ENCODE measurements at places on chromosomes 12 and 14.

DNA sequence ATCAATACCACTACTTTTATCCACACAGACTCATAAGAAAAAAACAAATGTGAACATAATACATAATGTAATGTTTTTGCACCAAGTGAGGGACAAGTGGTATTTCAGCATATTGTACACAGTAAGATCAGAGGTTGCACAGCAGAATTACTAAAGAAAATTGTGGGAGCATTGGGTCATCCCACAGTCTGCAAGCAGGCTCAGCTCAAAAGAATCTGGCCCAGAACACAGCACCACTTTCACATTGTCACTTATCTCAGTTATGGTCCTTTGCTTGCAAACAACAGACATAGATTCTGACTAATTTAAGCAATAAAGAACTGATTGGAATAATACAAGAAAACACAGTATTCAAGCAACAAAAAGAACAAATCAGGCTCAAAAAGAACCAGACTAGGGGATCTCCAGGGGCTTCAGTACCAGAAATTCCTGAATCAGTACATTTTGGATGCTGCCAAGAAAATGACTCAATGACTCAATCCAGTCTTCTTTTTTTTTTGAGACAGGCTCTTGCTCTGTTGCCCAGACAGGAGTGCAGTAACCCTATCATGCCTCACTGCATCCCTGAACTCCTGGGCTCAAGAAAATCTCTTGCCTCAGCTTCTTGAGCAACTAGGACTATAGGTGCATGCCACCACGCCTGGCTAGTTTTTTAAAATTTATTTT lies 42.9 kb upstream of the EEA1 start:
- DNase-seq = no peak

GRCh38 chr14:92494512-92494911 lies 19.1 kb upstream of the RIN3 start:
- DNase-seq = no peak

GRCh38 chr12:49947593-49948226 lies 2.8 kb upstream of the AQP2 start:
- DNase-seq = no peak

GRCh38 chr14:20652996-20653975 lies 11.8 kb upstream of the OR6S1 start:
- no peak for DNase-seq

DNA sequence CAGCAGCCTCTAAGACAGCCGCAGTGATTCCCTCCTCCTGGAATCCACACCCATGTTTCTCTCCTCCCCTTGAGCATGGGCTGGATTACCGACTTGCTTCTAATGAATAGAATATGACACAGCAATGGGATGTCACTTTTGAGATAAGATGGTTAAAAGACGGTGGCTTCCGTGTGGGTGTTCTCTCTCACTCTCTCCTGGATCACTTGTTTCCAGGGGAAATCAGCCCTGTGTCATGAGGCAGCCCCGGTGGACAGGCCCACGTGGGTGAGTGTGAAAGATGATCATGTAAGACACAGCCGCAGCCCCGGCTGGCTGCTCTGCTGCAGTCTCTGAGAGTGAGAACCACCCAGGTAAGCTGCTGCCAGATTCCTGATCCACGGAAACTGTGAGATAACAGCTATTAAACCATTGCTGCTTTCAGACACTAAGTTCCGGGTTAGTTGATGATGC lies 10.7 kb downstream of the MOAP1 start:
- DNase-seq = no peak

GRCh38 chr12:95504140-95504539 lies 30.2 kb downstream of the METAP2 start:
- no peak for DNase-seq

GRCh38 chr12:68495336-68496070 lies 115.2 kb upstream of the RAP1B start:
- no peak for DNase-seq

GRCh38 chr12:16384732-16385131 lies 37.3 kb downstream of the MGST1 start:
- DNase-seq = no peak

DNA sequence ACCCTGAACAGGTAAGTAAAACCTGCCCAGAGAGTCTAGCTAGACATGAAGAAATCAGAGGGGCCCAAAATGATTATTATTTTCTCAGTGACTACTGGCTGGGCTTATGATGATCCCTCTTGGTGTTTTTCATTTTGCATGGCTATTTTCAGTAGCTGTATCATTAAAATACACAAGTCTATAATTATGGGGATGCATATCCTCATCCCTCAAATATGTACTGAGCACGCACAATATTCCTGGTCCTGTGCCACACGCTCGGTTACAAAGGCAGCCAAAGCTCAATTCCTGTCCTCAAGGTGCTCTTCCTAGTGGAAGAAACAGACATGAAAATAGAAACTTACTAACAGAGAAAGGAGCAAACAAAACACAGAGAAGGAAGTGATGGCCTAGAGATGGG lies 180.0 kb downstream of the DAD1 start:
- DNase-seq = no peak

DNA sequence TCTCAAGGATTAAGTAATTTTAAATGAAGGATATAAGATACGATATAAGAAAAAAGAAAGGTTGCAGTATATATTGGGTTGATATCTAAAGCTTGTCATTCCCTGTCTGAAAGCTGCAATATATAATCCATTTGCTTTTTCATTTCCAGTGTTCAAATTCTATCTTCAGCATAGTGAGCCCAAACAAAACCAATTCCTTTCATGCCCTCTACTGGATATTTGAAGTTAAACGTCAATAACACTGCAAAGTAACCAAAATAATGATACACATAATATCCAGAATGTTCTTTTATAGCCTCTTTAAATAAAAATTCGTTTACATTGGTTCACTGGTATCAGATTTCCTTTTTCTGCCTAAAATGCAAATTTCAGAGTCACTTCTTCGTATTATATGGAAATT lies 64.5 kb upstream of the DAAM1 start:
- no peak for DNase-seq

DNA sequence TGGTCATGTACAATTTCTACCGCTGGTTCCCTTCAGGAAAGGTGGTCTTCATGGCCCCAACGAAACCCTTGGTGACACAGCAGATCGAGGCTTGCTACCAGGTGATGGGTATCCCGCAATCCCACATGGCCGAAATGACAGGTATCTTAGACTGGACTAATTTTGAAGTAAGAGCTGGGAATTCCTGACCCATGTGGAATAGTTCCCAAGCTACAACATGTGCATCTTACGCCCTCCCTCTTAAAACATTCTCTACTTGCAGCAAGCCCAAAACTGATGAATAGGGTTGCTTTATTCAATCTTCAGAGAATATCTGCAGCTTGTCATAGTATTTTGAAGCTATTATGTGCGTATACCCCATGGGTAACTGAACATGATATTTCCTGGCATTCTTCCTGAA lies 669 bp downstream of the FANCM start:
- no peak for DNase-seq

DNA sequence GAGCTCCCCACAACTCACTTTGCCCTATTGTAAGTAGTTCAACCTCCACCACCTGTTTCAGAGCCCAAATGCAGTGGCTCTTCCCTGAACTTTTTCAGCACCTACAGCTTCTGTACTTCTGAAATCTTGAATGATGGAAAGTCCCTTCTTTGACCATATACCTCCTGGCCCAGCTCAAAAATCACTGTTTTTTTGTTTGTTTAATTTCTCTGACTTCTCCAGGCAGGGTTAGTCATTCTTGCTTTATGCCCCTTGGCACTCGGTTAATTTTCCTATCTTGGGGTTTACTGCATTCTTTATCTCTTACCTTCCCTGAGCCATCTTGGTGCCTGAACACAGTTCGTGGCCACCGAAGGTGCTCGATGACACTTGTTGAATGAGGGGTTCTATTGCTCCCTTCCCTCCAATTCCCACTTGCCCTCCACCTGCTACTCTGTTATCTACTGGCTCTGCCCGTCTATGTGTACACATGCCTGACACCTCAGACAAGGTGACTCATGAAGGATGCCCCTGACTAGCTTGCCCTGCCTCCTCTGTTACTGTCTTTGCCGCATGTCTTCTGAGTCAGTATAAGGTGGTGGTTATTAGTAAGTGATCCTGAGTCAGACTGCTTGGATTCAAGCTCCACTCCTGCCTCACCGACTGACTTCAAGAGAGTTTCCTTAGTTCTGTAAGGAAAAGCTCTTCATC lies 4.4 kb downstream of the AMHR2 start:
- peak; percentile 32 for DNase-seq

- DNase-seq = no peak
Observed at GRCh38 chr12:47394070-47394469, 311.8 kb downstream of the RPAP3 start.

DNA sequence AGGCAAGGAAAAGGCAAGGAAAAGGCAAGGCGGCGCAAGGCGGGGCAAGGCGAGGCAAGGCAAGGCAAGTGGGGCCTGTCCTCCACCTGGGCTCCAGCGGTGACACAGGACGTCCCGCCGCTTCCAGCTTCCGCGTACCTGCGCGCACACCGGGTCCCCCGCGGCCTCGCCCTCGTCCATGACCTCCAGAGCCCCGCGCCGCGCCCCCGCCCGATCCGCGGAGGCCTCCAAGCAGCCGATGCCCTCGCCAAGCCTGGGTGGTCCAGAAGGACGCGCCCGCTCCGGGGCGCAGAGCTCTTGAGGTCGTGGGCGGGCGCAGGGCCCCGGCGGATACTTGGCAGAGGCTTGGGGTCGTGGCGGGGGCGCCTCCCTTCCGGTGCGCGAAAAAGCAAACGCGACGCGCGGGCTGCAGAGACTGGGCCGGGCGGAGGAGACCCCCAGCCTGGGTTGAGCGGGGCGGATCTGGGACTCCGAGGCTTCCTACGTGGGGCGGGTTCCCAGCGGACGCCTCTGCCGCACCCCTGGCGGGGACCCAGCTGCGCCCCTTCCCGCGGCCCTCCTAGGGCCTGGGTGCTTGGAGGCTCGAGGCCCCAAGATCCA lies 60.8 kb upstream of the EIF5 start:
- DNase-seq = no peak

DNA sequence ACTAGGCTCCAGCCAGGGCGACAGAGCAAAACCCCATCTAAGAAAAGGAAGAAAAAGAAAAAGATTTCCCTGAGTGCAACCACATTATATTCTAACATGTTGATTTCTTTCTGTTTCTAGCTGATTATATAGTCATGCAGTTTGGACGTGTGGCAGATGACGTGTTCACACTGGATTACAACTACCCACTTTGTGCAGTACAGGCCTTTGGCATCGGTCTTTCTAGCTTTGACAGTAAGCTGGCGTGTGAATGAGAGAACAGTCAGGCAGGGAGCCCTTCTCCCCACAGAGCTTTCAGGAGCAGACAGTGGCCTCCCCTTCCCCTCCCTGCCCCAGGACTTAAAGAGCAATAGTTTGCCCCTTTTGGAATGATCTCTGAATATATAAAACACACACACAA lies 20.0 kb upstream of the TEAD4 start:
- DNase-seq = no peak

DNA sequence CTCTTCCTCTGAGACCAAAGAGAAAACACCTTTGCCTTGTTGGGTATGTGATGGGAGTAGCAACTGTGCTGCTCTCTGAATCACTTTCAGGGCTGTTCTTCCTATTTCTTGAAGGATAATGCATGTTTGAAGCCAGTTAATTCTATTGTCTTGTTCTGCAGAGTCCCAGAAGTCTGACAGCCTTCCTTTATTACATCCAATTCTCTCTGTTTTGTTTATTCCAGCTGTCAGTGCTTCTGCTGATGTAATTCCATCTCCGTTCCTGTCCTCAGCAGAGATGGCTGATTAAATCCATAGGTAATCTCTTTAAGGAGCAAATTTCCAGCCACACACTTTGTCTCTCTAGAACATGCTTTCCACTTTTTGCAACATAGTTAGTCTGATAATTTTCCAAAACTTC lies 59.7 kb downstream of the MGAT4C start:
- no peak for DNase-seq

- DNase-seq = no peak
Observed at GRCh38 chr12:57044889-57045288, 5.0 kb downstream of the MYO1A start.

DNA sequence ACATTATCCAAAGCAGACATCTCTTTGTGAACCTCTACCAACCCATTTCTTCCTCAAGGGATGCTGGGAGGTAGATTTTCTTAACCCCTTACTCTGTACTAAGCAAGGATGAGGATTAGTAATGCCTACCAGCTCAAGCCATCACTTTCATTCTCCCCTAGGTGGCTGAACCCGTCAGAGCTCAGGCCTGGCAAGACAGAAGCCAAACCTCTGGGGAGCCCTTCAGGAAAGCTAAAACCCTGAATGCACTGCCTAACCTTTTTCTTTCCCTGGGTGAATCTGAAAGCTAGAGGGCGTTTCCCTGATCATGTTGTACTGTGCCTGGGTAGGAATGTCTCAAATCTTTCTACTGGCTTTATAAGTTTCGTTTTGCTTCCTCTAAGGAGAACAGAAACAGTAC lies 617.3 kb downstream of the RPL10L start:
- no peak for DNase-seq
